Lower leg skin (tissue), 4 donors: ENCODE measurements at places on chromosomes 2 and 18. TPM values are rescaled to one million over a fixed set of nuclear protein-coding genes. Genes with fewer than 3 reads are reported as not detected.
A peak's percentile ranks its signal among the peaks of the same experiment; 100 is the strongest.

The INO80D gene
- 25.7 TPM for total RNA-seq

The NEU4 gene
- not detected for total RNA-seq

The LYG2 gene
- total RNA-seq: not detected

The SF3B1 gene
- total RNA-seq: 160 TPM

DNA sequence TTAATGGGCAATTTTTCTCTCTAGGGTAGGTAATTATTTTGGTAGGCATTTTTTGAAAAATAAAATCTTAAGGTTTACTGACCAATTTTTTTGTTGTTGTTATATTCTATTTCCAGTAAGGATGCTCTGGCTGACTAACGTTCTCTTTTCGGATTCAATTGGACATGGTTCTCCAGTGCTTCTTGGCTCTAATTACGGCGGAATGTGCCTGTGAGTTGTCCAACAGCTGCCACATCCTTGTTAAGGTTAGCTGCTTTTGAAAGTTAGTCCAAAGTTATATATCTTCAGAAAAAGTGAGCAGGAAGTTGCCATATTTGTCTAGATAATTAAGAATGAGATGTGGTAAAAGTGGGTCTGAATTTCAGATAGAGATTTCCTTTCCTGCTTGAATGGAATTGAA is 45.8 kb upstream of the SMIM21 start:
- DNase-seq: no peak

- DNase-seq: no peak
Observed at GRCh38 chr2:220544049-220544448, 916.6 kb downstream of the SLC4A3 start.

GRCh38 chr2:212337486-212338343 is 200.9 kb downstream of the ERBB4 start:
- DNase-seq: no peak

GRCh38 chr2:37698931-37699481 is 27.6 kb upstream of the CDC42EP3 start:
- DNase-seq: no peak

DNA sequence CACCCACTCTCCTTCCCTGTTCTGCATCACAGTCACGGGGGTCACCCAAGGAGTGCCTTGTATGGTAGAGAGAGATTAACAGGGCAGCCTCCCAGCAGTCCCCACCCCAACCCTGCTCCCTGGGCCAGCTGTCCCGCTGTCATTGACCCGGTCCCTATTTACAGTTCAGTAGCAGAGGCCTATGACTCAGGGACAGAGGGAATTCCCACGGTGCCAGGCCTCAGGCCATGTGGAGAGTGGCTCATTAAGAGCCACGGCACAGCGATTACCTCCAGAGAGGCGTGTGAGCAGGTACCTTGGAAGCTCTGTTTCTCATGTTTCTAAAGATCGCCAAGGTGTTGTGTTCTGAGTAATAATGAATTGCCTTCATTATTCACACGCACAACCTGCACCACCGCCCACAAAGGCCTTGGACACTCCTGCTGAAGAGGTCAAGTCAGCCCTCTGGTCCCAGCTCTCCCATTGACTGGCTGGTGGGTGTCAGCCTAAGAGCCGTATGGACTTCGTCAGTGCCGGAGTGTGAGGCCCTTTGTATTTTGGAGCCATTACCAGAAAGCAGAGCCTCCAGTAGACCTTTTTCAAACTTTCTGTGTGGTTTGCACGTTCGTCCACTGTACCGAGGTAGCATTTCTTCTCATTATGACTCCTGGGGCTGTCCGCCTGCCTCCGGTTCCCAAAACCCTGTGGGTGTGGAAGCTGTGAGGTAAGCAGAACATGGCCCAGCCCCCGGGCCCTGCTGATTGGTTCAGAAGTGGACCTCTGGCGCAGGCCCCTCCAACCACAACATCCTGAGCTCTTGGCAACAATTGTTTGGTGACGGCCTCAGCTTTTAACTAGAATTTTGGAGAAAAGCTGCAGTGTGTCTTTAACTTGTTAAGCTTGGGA is 47.0 kb downstream of the SERTAD2 start:
- DNase-seq: peak; percentile 98
